ENCODE measurements at places on chromosomes 3 and 15.

DNA sequence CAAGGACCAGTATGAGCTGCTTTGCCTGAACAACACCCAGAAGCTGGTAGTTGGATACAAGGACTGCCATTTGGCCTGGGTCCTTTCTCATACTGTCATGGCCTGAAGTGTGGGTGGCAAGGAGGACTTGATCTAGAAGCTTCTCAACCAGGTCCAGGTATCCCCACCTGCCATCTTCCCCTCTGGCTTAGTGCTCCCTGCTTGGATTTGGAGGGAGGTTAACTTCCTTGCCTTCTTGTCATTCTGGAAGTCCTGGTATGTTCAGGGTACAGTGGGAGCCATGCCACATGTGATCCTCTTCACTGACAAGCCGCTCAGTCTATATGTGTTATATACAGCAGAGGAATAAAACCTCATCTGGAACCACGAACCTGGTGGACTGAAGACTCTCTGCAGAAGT is 37.7 kb upstream of the TOPBP1 start:
- DNase-seq, result no peak

DNA sequence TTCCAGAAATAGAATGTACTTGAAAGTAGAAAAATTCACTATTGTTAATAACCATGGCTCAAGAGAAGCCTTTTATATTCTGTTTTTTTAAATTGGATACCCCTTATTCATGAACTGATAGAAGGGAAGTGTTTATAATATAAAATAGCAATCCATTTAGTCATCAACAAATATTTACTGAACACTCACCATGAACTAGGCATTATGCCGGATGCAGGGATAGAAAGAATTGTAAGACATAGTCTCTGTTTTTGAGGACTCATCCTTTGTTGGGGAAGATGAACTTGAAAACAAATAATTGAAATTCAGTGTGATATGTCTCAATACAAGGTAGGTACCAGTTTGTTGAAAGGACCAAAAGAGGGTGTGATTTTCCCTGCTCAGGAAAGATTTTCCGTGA is 160.9 kb upstream of the SATB1 start:
- DNase-seq, result no peak

- no peak for DNase-seq
These were observed 136.4 kb upstream of the IL12A start for GRCh38 chr3:159852266-159852665.

DNA sequence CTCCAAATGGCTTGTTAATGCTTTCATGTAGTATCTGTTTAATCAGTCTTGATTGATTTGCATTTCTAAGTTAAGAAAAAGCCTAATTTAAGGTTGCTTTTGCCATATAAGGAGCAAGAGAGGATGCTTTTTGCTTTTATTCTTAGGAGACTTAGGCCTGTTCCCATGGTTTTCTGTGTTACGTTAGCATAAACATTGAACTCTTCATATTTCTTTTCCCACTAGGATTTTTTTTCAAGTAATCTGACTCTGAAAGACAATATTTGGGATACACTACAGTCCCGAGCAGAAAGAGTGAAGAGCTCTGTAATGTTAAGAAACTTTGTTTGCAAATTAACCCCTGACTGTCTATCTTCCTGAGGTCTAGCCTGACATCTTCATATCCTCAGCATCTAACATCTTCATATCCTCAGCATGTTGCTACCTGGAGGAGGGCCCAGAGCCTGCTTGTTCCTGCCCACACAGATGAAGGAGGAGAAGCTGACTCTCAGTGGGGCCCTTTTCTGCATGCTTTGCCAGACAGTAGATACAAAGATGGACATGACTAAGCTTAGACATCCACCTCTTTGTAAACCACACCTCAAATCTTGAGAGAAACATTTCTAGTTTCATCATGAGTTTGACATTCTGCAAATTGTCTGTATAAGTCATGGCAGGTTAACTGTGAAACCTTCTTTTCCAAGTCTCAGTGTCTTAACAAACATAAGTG is 86.2 kb upstream of the COL6A5 start:
- no peak for DNase-seq

- no peak for DNase-seq
These were observed 26.6 kb downstream of the RFT1 start for GRCh38 chr3:53103397-53104296.

DNA sequence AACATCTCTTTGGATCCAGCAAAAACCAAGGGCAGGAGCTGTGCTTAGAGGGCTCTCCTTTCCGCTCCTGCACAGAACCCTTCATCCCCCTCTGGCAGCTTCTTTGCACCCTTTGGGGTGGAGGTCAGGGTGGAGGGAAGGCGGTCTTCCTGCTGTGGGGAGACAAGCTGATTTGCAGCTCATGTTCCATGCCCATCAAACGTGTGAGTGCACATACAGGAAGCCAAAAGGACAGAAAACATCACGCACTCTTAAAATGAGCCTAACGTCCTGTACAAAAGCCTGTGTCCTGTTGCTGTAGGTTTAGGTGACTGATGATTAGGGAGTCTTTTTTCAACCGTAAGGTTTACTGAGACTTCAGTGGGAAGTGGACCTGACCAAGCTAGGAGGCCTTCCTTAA is 195.2 kb downstream of the PLCL2 start:
- no peak for DNase-seq

DNA sequence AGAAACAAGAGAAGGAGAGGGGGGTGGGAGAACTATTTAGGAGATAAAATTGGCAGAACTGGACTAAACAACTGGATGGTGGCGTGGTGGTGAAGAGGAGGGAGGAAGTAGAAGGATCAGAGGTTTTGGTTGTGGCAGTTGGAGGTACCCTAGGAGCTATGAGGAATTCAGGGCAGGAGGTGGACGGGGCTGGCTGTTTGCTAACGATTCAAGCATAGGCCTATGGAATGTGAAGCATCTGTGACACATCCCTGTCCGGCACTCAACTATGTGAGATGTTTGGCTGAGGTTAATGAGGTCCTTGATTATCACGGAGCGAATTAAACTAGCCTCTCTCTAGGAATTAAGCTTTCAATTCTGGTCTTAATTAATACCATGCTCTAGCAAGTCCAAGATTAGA is 13.5 kb downstream of the TARS3 start:
- no peak for DNase-seq

DNA sequence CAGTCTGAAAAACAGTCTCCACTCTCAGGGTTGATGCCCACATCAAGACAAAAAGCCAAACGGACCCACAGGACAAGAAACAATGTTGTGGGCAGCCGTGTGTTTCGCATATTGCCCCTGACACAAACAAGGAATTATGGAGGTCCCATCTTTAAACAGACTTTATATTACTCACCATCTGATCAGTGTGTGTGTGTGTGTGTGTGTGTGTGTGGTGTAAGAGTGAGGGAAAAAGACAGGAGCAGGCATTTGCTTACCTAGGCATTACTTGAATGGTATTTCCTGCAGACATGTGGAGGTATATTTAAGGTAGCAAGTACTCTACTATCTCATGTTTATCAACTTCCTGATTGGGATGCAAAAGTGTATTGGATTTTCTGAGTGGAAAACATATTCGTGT is 136.3 kb downstream of the TMCO5A start:
- DNase-seq, result no peak

- no peak for DNase-seq
These were observed 339.8 kb upstream of the RARB start for GRCh38 chr3:25088284-25088683.

DNA sequence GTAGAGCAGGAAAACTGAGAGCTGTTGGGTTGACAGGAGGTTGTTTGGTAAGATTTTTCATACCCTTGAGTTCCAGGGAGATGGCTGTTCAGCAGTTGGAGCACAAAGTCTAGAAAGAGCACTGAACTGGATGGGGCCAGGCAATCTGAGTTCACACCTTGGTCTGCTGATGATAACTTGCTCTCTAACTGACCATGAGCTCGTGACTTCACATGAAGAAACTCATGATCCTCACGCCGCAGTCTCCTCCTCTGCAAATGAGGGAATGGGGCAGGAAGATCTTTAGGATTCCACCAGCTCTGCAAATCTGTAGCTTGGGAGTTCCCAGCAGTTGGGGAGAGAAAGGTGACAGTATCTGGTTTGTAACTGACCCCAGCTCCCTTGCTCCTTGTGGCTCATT is 33.7 kb downstream of the CORO2B start:
- no peak for DNase-seq

DNA sequence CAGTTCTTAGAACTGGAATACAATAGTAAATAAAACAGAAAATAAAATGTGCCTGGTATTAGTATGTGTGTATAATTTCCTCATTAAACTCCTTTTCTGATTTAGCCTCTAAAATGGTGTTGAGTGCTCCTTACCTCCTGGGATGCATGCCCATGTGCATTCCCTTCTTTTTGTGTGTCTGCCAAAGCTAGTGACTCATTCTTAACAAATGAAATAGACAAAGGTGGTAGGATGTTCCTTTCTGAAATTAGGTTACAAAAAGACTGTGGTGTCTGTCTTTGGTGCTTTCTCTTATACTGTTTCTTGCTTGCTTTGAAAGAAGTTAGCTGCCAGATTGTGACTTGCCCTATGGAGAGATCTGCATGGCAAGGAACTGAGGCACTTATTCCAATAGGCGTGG is 623.7 kb downstream of the GRM7 start:
- DNase-seq, result no peak

- DNase-seq, result no peak
These were observed 15.4 kb downstream of the IDH2 start for GRCh38 chr15:90086868-90087268.

DNA sequence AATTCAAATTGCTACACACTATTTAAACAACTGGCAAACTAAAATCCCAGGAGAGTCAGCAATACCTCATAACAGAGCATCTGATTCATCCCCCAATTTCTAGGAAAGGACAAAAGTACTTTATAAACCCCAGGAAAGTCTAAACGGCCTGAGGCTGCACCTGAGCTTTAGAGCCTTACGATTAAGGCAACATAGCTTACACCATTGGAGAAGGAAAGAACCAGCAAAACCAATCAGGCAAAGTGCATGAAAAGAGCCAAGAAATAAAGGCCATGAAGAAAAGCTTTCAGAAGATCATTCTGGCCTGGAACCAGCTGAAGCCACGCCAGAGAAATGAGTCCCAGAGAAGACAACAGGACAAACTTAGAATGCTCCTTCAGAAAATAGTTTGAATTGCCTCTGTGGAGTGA is 48.1 kb downstream of the PTPN9 start:
- DNase-seq, result no peak

DNA sequence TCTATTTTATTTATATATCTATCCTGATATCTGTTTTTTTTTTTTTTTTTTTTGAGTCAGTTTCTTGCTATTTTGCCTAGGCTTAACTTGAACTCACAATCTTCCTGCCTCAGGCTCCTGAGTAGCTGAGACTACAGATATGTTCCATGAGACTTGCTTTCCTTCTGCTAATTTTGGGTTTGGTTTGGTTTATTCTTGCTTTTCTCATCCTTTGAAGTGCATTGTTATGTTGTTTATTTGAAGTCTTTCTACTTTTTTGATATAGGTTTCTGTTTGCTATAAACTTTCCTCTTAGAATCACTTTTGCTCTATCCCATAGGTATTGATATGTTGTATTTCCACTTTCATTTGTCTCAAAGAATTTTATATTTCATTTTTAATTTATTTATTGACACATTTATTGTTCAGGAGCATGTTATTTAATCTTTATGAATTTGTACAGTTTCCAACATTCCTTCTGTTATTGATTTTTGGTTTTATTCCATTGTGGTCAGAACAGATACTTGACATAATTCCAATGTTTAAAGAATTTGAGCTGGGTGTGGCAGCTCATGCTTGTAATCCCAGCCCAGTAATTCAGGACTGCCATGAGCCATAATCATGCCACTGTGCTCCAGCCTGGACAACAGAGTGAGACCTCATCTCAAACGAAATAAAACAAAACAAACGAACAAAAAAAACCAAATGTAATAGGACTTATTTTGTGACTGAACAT is 62.3 kb upstream of the PLSCR4 start:
- no peak for DNase-seq
